ENCODE measurements at places on chromosomes 2 and 18.

- DNase-seq = no peak
Measured at GRCh38 chr2:109679626-109680025, 65.5 kb downstream of the SOWAHC start.

GRCh38 chr2:137975280-137976271, 11.3 kb downstream of the HNMT start:
- no peak for DNase-seq

- no peak for DNase-seq
Measured at GRCh38 chr2:16626497-16626896, 39.1 kb downstream of the CYRIA start.

- DNase-seq = no peak
Measured at GRCh38 chr2:196808083-196808665, 981 bp downstream of the C2orf66 start.

DNA sequence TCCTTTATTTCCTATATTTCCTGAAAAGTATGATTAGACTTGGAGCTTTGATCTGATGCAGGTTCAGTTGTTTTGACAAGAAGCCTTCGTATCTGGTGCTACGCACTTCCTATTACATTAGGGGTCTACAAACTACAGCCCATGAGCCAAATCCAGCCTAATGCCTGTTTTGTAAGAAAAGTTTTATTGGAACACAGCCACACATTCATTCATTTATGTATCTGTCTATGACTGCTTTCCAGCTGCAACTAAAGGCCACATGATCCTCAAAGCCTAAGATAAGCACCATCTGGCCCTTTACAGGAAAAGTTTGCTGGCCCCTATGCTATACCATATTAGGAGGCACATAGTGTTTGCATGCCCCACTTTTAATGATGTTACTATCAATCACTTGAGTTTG, 26.0 kb downstream of the EIF2AK3 start:
- no peak for DNase-seq

DNA sequence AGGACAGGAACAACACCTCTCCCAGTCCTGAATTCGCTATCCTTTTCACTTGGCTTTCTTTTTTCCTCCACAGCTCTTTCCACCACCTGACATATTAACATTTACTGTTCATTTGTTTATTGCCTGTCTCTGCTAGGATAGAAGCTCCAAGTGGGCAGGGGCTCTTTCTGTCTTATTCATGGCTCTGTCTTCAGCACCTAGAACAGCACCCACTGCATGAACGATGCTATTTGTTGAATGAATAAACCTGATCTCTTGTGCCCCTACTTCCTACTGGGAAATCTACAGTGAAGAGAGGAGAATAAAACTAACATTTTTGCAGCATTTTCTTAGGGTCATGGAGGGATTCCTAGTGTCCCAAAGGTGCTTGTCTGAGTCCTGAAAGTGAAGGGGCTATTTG, 24.4 kb upstream of the GAREM2 start:
- no peak for DNase-seq

- DNase-seq = no peak
Measured at GRCh38 chr2:237982039-237982725, 15.4 kb downstream of the UBE2F start.

GRCh38 chr2:188245230-188245629, 46.4 kb upstream of the GULP1 start:
- DNase-seq = no peak
